ENCODE measurements at places on chromosomes 5 and 9.

- DNase-seq = no peak
These were observed 439.0 kb downstream of the ENC1 start for GRCh38 chr5:74201334-74202081.

DNA sequence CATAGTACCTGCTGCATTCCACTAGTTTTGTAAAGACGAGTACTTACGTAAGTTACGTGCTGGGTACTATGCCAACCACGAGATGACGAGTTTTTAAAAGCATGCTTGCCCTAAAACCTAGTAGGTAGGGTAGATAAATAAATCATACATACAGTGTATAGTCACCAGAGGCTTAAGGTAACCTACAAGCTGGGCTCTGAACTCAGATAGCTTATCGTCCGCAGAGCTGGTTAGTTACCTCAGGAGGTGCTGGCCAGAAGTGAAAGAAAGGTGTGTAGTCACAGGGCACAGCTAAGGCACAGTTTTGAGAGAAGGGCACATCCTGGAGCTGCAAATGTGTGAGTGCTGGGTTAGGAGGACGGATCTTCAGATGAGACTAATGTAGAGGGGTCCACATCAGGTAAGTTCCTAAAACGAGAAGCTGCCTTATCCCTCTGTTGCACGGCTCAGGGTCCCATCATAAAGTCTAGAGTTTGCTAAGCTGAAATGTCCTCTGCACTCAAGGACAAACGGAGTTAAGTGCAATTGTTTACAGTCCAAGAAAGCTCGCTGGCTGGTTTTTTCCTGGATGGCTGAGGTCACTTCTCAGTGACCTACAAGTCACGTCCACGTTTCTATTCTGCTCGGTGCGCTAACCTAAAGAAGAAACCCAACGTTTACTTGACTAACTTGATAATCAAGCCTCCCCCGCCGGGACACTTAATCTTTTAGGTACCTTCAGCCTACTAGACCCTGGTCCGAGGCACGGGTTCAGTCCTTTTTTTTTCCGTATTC lies 1.1 kb upstream of the SNX24 start:
- no peak for DNase-seq

DNA sequence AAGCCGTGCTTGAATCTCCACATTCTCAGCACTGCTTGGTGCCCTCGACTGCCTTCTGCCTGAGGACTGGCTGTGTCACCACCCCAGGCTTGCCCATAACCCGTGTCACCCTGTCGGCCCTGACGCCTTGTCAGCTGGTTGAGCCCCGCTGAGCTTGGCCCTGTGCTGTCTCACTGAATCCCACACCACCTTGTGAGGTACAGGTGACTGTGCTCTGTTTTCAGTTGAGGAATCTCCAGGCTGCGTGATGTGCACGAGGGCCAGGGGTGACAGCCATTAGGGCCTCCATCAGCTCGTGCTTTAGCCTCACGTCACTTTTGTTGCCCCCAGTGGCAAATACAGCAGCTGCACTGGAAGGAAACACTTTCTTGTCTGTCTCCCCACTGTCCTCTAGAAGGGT lies 90.7 kb downstream of the CACNA1B start:
- DNase-seq = no peak

DNA sequence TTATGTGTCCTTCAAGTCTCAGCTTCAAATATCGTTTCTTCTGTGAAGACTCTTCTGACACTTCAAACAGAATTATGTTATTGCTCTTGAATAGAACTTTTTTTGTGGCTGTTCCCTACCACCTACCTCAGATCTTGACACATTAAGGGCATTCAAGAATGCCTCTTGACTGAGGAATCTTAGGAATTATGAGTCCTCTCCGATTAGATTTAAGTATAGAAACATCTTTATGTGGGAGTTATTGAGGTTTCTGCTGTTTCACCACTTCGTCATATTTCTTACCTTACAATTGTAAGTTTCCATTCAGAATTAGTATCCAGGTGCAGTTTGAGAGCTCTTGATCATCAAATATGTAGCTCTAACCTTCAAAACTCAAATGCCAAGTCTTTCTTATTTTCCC lies 324.2 kb upstream of the NUDT12 start:
- no peak for DNase-seq

DNA sequence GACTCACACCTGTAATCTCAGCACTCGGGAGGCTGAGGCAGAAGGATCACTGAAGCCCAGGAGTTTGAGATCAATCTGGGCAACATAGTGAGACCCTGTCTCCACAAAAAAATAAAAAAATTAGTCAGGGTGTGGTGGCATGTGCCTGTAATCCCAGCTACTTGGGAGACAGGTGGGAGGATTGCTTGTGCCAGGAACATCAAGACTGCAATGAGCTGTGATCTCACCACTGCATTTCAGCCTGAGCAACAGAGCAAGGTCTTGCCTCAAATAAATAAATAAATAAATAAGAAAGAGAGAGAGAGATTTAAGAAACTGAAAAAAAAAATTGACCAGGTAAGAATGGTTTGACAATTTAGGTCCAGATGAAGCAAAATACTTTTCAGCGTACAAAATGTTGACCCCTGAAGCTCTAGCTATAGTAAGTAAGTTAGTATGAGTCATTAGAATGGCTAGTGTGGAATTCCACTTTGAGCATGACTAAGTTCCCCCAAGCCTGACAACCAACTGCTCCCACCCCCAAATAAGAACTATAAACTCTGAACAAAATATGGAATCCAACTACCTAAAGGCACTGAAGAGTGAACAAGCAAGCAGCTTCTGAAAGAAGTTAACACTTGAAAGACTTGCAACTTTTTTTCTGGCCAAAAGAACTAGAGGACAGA lies 217.8 kb upstream of the TLE4 start:
- DNase-seq = no peak

- DNase-seq = no peak
These were observed 25.3 kb upstream of the CXCL14 start for GRCh38 chr5:135604056-135604455.

GRCh38 chr5:38607930-38608564 lies 51.6 kb upstream of the LIFR start:
- no peak for DNase-seq

- DNase-seq = no peak
These were observed 53.0 kb downstream of the NR2F1 start for GRCh38 chr5:93635991-93636390.

- DNase-seq = no peak
These were observed 19.4 kb downstream of the NRG2 start for GRCh38 chr5:140023611-140024191.

DNA sequence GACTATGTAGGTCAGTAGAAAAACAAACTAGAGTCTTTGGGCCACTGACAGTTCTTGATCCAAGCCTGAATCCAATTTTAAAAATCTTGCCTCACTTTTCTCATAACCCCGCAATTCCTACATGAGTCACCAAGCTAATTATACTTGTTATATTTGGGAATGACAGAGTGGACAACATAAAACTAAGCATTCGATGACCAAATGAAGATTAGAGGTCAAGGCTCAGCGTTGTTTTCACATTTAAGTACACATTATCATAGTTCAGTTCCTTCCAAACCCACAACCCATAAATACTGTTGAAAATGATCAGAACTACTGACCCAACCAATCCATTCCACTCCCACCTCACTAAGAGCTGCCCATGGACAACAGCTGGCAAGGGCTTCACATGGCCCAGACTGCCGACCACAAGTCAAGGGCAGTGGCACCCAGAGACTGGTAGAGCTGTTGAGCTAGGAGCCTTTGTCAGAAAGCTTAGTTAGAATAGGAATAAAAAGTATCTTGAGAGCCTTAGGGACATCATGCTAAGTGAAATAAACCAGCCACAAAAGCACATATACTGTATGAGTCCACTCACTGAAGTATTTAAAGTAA lies 64.2 kb downstream of the MYO10 start:
- DNase-seq = no peak

GRCh38 chr5:147432323-147432722 lies 77.5 kb downstream of the DPYSL3 start:
- no peak for DNase-seq

GRCh38 chr5:151800532-151800931 lies 28.8 kb downstream of the G3BP1 start:
- no peak for DNase-seq

DNA sequence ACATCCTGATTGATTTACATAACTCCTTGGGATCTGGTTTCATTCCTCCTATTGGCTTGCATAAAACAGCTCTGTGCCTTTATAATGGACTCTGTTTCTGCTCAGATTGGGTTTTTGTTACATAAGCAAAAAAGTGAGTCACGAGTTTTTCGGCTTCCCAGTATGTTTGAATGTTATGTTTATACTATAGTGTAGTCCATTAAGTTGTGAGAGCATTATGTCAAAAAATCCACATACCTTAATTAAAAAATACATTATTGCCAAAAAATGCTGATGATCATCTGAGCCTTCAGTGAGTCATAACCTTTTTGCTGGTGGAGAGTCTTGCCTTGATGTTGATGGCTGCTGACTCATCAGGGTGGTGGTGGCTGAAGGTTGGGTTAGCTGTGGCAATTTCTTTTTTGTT lies 144.6 kb downstream of the CCDC171 start:
- DNase-seq = no peak

GRCh38 chr5:85651731-85652130 lies 966.0 kb upstream of the COX7C start:
- no peak for DNase-seq

DNA sequence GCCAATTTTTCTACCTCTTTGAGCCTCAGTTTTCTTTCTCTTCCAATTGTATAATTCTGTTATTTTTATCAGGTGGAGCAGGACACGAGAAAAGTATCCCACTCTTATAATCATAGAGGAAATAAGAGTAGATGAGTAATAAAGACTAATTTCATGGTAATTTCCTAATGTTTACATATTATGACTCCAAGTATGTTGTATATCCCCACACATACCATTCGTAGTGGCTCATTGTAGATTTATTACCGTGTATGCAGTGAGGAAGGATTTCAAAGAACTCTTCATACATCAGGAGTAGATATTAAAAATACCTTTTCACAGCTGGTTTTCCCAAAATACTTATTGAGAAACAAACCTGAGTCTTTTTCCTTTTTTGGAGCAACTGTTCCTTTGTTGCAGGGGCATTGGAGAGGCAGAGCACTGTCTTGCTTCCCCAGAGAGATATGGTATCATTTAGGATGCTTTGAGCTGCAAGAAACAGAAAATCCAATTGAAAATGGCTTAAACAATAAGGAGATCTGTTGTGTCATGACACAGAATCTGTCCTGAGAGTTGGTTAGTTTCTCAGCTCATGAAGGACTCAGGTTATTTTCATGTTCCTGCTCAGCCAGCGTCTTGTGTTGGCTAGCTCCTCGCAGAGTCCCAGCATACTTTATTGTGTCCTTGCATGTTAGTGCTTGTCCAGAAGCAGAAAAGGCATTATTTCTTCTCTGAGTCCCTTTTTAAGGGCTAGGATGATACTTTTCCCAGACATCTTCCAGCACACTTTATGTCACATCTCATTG lies 291.2 kb downstream of the ARHGAP26 start:
- no peak for DNase-seq

DNA sequence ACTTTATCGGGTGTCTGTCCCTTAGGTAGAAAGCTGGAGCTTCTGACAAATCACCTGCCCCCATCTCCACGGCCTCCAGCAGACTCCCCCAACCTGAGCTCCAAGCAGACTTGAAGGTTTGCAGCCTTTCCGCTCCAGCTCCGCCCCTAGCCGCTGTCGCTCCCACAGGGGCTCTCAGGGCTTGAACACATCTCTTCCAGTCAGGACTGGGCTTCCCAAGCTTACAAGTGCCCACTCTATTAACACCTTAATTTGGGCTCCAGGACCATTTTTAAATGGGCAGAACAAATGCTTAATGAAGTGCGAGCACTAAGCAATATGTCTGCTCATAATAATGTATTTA lies 17.2 kb upstream of the SLC25A51 start:
- no peak for DNase-seq

GRCh38 chr9:19934301-19934871 lies 145.5 kb upstream of the SLC24A2 start:
- DNase-seq = no peak

DNA sequence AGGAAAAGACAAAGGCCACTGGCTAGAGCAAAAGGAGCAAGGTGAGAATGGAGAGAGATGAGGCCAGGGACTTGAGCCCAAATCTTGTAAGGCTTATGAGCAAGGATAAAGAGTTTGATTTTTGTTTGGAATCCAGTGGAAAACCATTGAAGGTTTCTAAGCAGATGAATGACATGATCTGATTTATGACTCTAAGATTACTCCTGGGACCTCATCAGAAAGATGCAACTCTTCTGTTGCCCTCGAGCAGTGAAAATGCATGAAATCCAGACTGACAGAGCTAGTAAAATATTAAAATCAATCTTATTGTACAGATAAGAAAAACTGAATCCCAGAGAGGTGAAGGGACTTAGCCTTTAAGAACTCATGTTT lies 677 bp downstream of the MFAP3 start:
- DNase-seq = no peak

DNA sequence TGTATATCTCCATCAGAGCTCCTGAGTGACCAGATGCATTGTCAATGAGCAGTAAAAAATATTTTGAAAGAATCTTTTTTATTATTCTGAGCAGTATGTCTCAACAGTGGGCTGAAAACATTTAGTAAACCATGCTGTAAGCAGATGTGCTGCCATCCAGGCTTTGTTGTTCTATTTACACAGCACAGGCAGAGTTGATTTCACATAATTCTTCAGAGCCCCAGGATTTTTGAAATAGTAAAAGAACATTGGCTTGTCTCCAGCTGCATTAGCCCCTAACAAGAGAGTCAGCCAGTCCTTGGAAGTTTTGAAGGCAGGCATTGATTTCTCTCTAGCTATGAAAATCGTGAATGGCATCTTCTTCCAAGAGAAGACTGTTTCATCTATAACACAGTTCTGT lies 25.2 kb upstream of the ENTREP1 start:
- no peak for DNase-seq

- no peak for DNase-seq
These were observed 85.4 kb downstream of the GLIS3 start for GRCh38 chr9:4214486-4214885.

DNA sequence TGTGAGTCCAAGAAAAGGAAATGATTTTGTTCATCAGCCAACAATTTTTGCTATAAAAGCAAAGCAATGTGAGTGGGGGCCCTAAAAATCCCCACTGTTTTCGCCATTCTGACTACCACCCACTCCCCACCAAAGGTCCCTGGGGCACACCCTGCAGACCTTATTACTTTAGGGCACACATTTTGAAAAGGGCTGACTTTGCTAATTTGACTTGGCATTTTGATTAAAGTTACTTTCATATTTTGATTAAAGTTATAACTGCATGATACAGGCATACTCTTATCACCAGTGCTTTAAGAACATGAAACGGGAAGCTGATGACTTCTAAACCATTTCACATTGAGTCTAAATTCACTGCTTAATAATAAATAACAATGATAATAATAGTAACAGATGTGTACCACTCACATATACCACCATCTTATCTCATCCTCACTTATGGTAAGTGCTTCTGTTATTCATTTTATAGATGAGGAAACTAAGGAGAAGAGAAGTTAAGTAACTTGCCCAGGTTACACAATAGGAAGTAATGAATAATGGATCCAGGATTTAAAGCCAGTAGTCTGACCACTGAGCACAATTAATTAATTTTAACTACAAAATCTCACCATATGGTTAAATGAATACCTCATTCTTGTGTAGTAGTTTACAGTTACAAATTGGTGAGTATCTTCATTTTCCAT lies 25.4 kb upstream of the NR3C1 start:
- DNase-seq = no peak

GRCh38 chr5:158953929-158954534 lies 145.7 kb downstream of the EBF1 start:
- no peak for DNase-seq
